Cortex of kidney (tissue), 1 donor: ENCODE measurements at places on chromosomes 3 and 15.

DNA sequence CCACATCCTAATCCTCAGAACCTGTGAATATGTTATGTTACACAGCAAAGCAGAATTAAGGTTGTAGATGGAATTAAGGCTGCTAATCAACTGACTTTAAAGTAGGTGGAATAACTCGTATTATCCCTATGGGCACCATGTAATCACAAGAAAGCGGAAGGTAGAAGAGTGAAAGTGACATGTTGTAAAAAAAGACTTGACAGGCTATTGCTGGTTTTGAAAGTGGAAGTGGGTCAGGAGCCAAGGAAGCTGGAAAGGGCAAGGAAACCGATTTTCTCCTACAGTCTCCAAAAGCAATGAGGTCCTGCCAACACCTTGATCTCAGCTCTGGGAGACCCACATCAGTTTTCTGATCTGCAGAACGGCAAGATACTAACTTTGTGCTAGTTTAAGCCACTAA lies 6.6 kb downstream of the TP63 start:
- no peak for DNase-seq

- DNase-seq: no peak
Observed at GRCh38 chr3:100274361-100274760, 13.6 kb downstream of the TBC1D23 start.

DNA sequence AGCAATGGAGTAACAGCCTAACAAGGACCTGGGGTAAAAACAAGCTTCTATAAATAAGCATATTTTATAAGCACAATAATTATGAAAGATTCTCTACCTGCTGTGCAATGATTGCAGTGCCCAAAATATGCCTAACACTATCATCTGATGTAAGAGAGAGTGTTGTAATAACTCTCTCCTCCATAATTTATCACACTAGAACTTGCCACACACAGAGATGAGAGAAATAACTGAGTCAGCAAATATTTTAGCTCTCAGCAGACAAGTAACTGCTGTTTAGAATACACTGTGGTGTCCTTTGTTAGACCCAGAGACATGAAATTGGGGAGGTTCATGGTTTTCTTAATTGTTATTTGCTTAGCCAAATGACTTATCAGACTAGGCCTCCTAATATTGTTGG lies 105.3 kb upstream of the ACP3 start:
- no peak for DNase-seq

GRCh38 chr3:140499114-140499757 lies 178.6 kb upstream of the TRIM42 start:
- DNase-seq: no peak

GRCh38 chr3:25663347-25663868 lies 1.3 kb downstream of the TOP2B start:
- DNase-seq: no peak
